Activated naive CD8-positive, alpha-beta T cell treated with anti-CD3 and anti-CD28 coated beads, Interleukin-2, amount 50 U/mL, for 24 hours (primary cell): ENCODE measurements at places on chromosomes 7 and 10.

GRCh38 chr10:70549962-70550458 is 52.5 kb downstream of the PRF1 start:
- DNase-seq: peak; percentile 76

DNA sequence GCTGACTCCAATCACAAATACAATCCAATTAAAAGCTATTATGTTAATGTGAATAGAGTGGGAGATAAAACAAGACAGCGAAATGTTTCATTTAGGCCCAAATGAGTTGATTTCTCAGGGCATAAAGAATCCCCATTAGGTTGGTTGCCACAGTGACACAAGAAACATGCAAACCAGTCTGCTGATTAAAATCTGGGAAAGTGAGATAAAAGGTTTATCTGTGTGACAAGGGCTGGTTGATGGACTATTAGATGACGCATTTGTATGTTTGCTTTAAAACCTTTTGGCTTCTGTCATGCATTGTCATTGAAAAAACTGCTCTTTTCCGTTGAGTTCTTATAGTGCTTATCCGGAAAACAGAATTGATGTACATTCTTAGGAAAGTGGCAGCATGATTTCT is 658.2 kb downstream of the GATA3 start:
- no peak for DNase-seq

- no peak for DNase-seq
Observed at GRCh38 chr7:10838228-10838627, 135.4 kb upstream of the PHF14 start.

GRCh38 chr7:142457146-142457703 is 199.4 kb upstream of the PRSS58 start:
- DNase-seq: no peak

DNA sequence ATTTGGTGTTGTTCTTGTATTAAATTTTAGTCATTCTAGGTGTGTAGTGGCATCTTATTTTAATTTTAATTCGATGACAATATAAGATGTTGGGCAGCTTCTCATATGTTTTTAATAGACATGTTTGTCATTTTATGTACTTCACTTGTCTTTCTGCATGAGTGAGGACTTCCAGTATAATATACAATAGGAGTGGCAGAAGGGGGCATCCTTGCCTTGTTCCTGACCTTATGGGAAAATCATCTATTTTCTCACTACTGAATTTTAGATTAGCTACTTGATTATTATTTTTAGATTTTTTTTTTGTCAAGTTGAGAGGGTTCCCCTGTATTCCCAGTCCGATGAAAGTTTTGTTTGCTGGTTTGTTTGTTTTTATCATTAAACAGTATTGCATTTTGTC is 495.2 kb upstream of the GRM3 start:
- no peak for DNase-seq

- no peak for DNase-seq
Observed at GRCh38 chr7:40923626-40924025, 779.3 kb downstream of the INHBA start.

DNA sequence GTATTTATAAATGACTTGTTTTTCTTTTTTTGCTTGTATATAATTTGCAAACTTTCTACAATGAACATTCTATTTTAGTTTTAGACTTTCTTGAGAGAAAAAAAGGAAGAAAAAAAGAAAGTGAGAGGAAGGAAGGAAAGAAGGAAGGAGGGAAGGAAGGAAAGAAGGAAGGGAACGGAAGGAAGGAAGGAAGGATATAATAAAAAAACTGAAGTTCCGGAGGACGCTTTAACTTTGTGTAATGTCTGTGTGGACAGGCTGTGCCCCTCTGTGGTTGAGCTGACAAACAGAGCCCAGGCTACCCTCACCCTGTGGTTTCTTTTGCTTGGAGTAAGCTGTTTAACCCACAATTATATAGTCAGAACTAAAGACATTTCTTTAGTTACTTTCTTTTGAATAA is 108.7 kb downstream of the SEMA3D start:
- DNase-seq: no peak

DNA sequence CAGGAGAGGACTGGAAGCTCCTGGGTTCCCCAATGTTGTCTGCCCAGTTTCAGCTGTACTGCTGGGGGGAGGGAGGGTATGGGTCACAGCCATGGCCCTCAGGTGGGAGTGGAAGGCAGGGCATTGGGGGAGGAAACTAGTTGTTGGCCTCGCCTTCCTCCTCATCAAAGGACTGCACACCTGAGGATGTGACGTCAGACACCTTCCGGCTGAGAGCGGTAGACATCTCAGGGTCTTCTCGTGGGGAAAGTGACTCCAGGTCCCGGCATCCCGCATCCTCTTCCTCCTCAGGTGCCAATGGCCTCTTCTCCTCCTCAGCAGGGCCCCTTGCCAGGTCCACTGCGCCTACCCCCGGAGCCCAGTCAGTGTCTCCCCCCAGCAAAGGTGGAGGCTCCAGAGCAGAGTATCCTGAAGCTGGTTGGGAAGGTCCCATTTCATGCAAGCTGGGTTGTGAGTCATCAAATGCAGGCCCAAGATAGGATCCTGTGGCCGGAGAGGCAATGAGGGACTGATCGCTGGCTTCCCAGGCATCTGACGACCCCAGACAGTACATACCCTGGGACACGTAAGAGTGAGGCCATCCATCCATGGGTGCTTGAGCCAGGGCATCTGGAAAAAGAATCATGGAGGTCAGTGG is 6.0 kb downstream of the FAM131B start:
- DNase-seq: no peak

DNA sequence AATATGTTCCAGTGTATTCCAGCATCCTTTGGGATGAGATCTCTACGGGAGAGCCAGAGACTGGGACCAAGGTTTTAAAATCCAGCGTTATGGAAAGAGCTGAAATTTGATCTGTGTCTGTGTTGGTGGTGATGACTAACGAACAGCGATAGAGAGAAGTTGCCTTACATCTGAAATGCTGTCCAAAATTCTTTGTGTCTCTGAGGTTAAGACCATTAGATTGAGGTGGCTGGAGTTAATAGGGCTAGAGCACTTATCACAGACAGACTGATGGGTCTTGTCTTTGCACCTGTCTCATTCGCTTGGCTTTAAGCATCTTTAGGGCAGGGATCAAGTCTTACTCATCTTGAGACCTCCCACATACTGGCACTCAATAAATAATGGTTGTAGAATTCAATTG is 41.0 kb upstream of the RAPGEF5 start:
- DNase-seq: no peak

GRCh38 chr10:93245147-93245546 is 171.5 kb downstream of the CYP26A1 start:
- no peak for DNase-seq

GRCh38 chr10:112797197-112797596 is 152.8 kb upstream of the TCF7L2 start:
- no peak for DNase-seq

- no peak for DNase-seq
Observed at GRCh38 chr10:86523348-86523747, 1.8 kb upstream of the WAPL start.

DNA sequence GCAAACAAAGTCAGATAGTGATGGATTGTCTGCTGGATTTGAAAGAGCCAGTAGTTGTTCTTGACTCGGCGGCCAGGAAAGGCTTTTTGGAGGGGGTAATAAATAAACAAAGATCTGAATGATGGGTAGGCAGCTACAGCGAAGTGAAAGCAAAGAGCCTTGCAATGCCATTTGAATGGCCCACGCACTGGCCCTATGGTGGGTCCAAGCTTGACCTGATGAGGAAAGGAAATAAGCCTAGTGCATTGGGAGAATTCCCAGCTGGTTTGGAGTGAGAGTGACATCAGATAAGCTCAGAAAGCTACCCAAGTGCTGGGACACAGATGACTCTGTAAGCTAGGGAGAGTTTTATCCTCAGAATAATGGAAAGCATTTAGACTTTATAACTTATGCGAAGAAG is 365.2 kb downstream of the PLXDC2 start:
- DNase-seq: no peak

DNA sequence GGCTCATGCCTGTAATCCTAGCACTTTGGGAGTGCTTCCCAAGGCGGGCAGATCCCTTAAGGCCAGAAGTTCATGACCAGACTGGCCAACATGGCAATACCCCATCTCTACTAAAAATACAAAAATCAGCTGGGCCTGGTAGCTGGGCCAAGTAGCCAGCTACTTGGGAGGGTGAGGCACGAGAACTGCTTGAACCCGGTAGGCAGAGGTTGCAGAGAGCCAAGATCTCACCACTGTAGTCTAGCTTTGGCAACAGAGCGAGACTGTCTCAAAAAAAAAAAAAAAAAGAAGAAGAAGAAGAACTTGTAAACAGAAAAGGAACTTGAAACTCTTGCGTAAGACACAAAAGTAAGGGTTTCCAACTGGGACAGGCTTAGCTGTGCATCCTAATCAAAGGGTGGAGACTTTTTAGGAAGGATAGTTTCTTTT is 5.6 kb upstream of the IFIT2 start:
- DNase-seq: no peak

GRCh38 chr7:95893484-95893883 is 121.1 kb downstream of the DYNC1I1 start:
- DNase-seq: no peak

DNA sequence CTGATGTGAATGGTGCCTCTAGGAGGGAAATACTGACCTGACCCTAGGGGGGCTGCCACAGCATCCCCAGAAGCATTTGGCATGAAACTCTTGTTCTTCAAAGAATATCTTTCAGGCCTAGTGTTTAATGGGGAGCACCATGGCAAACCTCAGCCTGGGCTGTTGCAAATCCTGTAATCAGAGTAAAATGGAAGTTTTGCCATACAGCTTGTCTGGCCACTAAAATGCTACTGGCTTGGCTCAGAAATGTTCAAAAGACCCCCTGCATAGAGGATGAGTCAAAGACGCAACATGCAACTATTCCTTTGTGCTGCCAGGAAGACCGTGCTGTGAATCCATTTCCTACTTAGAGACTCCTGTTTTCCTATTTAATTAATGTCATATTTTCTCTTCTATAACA is 26.7 kb downstream of the HECW1 start:
- no peak for DNase-seq

DNA sequence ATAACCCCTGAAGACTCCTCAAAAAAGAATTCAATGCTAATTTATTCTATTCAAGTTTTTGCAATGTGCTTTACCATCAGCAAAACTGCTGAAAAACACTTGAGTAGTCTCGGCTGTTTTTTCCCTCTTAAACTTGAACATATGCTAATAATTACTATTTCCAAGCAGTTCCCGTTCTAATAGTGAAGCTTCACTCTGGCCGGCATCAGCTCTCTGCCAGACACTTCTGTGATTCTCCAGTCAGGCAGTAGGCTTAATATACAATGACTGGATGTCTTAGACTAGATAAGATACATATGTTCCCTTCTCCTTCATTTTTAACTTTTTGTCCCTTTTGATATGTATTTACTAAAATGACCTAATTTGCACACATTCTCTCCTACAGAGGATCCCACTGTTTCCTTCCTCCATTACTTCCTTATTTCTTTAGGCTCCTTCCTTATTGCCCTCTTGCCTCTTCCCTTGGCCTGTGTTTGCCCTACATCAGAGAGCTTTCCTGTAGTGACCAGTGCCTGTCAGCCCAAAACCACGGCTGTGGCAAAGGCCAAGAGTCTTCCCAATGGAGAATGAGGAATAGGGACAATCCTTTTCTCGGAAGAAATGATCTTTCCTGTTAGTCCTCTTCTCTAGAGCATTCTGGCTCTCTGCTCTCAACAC is 23.5 kb downstream of the HEPACAM2 start:
- DNase-seq: no peak

GRCh38 chr7:91264924-91265681 is 870 bp downstream of the FZD1 start:
- peak; percentile 19 for DNase-seq
